ENCODE measurements at places on chromosomes 4 and X.

DNA sequence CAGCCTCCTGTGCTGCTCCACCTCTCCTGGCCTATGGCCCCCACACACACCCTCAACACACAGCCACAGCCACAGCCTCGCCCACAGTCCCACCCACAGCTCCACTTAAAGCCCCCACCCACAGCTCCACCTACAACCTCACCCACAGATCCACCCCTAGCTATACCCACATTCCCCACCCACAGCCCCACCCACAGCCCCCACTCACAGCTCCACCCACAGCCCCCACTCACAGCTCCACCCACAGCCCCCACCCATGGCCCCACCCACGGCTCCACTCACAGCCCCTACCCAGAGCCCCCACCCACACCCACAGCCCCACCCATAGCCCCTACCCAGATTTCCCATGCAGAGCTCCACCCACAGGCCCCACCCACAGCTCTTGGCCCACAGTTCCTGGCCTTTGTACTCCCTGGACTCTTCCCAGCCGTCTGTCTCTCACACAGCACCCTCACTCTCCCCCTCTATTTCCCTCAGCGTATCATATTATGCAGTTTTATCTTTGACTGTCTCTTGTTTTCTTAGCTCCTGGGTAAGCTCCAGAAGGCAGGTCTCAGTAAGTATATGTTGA, 322.5 kb downstream of the EVC2 start:
- DNase-seq, result no peak

GRCh38 chr4:128940971-128941370, 131.5 kb downstream of the JADE1 start:
- DNase-seq, result no peak

DNA sequence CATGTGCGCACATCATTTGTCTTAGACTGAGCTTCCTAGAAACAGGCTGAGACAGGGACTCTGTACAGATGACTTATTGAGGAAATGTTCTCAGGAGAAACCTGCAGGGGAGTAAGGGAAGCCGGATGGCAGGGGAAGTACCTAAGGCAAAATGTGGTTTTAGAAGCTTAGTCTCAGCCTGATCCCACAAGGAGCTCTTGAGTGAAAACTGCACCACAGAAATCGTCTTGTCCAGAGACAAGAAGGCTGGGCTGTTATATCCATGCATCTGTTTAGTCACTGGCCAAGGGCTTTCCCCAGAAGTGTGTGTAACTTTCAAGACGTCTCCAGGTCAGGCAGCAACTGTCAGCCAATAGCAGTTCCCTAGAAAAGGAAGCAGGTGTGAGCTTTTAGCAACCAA, 86.0 kb downstream of the FUNDC1 start:
- no peak for DNase-seq

DNA sequence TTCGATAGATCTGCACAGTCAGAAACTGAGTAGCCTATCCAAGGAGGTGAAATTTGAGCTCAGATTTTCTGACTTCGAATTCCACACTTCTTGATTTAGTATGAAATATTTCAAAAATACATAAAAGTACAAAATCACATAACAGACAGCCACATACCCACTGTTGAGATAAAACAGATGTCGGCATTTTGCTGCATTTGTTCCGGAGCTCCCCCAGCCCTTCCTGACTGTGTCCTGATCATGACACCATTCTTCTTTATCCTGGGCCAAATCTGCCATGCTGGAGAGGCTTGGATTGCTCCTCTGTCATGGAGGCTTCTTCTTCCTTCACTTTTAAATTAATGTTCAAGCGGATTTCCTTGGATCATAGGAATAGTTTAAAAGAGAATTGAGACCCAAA, 124.2 kb upstream of the RBPJ start:
- no peak for DNase-seq

DNA sequence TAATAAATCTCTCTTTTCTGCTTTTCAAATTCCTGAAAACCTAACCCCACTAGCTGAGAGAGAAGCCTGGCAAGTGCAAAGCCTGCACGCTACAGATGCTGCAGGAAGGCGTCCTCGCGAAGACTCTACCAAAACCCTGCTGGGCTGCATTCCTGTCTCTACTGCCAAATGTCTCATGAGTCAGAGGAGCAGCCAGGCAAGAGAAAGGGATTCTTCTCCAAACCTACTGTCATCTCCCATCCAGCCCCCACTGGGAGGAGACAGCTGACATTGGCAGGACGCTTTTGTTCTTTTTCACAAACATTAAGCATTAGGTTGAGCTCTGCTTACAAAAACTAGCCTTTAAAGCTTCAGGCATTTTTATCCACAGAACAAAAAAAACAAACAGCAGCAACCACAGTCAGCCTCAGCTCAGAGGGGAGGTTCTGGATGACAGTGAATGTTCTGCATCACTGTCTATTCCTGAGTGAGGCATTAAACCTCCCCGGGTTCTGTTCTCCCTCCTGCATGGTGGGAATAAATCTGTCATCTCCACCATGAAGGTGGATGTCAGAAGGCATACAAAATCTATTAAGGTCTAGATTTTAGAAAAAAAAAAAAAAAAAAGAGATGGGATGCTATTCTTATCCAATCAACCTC, 18.0 kb downstream of the CRMP1 start:
- no peak for DNase-seq

- no peak for DNase-seq
Observed at GRCh38 chr4:122285285-122285684, 93.5 kb upstream of the ADAD1 start.

DNA sequence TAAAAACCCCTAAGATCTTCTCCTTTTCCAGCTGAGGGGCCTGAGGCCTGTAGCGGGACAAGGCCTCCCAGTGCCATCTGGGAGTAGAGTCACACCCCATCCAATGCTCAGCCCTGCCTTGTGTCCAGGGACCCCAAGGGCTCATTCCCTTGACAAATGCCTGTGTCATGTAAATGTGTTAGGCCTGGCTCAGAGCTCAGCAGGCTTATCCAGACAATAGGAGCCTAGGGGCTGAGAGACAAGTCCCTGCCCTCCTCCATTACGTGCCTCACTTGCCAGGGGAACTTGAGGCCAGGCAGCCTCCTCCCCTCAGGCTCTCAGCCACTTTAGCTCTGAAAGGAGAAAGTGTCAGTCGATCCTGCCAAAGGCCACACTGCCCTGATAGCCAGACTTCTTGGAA, 166.8 kb upstream of the MAMLD1 start:
- DNase-seq, result no peak

DNA sequence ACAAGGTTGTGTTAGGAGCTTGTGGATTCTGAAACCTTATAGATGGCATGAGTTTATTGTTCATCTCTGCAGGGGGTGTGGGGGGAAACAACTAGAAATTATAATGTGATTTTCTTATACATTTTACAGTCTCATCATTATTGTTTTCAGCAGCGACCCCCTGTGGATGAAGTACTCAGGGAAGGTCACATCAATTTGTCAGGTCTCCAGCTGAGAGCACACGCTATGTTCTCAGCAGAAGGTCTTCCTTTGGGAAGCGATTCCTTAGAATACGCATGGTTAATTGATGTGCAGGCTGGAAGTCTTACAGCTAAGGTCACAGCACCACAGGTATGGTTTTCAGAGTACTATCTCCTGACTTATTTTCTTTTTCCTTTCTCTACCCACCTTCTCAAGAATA, 72.2 kb downstream of the BLTP1 start:
- DNase-seq, result no peak

GRCh38 chrX:136115126-136115903, 32.0 kb upstream of the FHL1 start:
- no peak for DNase-seq

- no peak for DNase-seq
Observed at GRCh38 chr4:24121395-24122175, 231.7 kb upstream of the PPARGC1A start.

GRCh38 chr4:77203380-77204197, 46.6 kb downstream of the CCNG2 start:
- DNase-seq, result no peak

GRCh38 chr4:15833801-15834200, 55.7 kb downstream of the CD38 start:
- DNase-seq, result no peak

All from cortex of kidney (tissue), 1 donor.